Activated CD4-positive, alpha-beta T cell treated with anti-CD3 and anti-CD28 coated beads for 1 hour (primary cell): ENCODE measurements at places on chromosomes 2 and 18.

DNA sequence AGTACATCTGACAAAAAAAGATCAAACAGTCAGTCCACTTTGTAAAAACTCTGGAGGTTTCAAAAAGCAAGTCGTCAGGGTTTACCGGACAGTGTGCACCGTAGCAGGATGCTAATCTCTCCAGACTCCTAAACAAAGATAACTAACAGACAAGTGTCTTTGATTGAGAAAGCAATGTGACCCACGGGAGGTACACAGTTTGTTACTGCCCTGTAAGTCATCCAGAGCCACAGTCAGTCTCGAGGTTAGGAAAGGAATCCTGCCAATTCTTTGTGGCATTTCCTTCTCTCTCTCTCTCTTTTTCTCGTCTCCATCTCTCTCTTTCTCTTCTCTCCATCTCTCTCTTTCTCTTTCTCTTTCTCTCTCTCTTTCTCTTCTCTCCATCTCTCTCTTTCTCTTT lies 42.8 kb downstream of the LRRTM4 start:
- DNase-seq = no peak

DNA sequence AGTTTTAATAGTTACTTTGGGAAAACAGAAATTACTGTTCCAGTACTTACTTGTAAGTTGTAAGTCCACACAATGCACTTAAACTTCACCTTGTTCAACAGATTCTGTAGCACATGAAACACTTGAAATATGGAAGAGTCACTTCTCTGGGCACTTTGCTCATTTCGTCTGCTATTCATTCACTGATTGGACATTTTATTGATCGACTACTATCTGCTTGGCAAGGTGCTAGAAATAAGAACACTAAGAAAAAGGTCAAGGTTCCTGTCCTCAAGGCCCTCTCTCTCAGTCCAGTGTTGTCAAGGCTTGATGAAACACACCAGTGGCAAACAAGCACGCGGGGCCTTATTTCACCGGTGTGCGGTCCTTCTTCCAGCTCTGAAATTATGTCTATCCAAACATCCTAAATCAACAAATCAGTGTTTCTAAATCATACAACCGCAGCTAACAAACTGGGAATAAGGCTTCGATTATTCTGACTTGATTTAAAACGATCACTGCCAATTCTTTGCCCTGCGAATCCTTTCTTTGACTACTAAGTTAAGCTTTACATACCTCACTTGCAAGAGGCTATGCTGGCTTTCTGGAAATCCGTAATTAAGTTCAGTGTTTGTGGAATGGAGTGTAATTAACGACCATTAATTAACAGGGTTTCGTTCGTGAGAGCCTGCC lies 780 bp upstream of the ITGAV start:
- DNase-seq = no peak

- no peak for DNase-seq
These were observed 8.6 kb downstream of the ITGA4 start for GRCh38 chr2:181465676-181466375.

GRCh38 chr2:119488245-119489214 lies 35.8 kb downstream of the SCTR start:
- no peak for DNase-seq

GRCh38 chr18:25223211-25223610 lies 128.8 kb downstream of the ZNF521 start:
- DNase-seq = no peak

GRCh38 chr18:36650906-36651305 lies 177.9 kb downstream of the TPGS2 start:
- no peak for DNase-seq
